Forelimb muscle (tissue), 1 donor: ENCODE measurements at places on chromosomes 13 and 19. TPM values are rescaled to one million over a fixed set of nuclear protein-coding genes. Genes with fewer than 3 reads are reported as not detected.

Gene COL4A1
- polyA plus RNA-seq, result 566 TPM

Gene EFNA2
- polyA plus RNA-seq, result 1.1 TPM

GRCh38 chr13:110125613-110126272 lies 181.2 kb downstream of the COL4A1 start:
- no peak for DNase-seq

DNA sequence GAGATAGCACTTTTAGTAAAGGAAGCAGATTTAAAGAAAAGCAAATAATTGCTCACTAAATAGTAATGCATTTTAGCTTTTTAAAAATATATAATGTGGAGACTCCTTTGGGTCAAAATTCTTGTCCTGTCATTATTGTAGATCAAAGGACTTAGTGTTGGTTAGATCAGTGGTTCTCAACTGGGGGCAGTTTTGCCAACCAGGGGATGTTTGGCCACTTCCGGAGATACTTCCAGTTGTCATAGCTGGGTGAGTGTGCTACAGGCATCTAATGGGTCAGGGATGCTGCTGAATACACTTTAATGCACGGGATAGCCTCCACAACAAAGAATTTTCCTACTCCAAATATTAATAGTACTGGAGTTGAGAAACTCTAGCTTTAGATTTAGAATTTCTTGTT lies 126.8 kb downstream of the LMO7 start:
- no peak for DNase-seq
